ENCODE measurements at places on chromosomes 11 and 22. TPM values are rescaled to one million over a fixed set of nuclear protein-coding genes. Genes with fewer than 3 reads are reported as not detected.

Gene SAAL1
- 37.4 TPM for total RNA-seq

Gene FADS2
- total RNA-seq: 58.4 TPM

Gene RAB3IL1
- total RNA-seq: 0.09 TPM

Gene SAA4
- not detected for total RNA-seq

Gene PGR
- not detected for total RNA-seq

Gene NRGN
- 18.1 TPM for total RNA-seq

GRCh38 chr11:12077535-12078280 lies 32.7 kb upstream of the MICAL2 start:
- DNase-seq: no peak

DNA sequence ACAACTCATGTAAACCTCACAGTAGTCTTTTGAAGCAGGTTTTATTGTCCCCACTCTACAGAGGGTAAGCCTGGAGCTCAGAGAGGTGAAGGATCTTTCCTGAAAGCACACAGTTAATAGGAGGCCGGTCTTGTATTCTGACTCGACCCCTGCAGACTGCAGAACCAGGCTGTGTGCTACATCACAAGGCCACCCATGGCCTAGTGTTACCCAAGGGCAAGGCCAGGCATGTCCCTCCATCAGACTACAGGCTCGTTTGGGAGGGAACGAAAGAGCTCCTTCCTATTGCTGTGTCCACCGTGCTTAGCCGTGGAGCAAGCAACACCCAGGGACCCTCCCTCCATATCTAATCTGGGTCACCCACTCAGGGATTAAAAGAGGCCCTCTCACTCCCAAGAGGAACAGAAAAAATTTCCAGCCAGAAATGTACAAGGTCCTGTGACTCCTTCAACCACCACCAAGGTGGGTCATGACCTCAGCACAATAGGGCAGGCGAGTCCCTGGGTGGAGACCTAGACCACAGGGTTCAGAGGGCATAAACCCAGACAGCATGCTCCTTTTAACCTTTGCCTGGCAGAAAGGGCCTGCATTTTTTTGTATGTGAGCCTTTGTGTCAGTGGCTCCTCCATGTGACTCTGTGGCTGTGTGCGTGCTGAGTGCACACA lies 6.3 kb upstream of the SMIM35 start:
- no peak for DNase-seq

GRCh38 chr11:28756977-28757376 lies 648.8 kb downstream of the METTL15 start:
- no peak for DNase-seq

- no peak for DNase-seq
Measured at GRCh38 chr11:46072172-46072964, 48.9 kb downstream of the PHF21A start.

DNA sequence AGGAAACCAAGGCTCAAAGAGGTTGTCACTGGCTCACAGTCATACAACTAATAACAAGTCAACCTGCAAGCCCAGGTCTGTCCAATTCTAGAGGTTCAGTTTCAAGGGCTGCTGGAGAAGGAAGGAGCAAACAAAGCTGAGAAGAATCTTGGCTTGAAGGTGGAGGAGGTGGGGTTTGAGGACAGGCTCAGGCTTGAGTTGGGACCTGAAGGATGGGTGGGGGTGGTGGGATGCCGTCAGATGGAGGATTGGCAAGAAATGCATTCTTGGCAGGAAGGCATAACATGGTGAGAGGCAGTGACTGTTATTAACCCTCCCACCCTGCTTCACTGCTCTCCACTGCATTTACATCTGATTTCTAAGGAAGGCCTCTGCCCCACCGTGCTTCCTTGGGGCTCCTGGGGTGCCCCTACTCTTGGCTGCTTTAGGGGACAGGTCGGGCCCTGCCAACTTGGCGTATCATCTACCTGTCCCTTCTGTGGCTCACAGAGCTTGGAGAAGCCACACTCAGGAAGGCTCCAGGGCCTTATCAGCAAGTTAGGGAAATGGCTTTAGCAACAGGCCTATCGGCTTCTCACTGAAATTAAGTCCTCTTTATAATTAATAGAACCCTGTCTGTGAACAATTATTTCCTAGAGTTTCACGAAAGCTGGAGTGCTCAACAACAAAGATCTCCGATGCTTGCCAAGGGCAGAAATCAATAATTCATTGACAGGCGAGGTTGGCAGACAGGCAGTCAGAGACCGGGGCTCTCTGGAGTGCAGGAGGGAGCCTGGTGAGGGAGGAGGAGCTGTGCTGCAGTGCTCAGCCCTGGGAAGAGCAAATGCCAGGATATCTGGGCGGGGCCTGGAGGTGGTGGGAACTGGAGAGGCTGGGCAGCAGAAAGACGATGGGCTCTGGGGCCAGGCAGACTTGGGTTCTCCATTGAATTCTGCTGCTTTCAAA lies 84.9 kb upstream of the NARS2 start:
- DNase-seq: no peak

- DNase-seq: peak; percentile 1
Measured at GRCh38 chr11:1200611-1201191, 22.2 kb upstream of the MUC5B start.

DNA sequence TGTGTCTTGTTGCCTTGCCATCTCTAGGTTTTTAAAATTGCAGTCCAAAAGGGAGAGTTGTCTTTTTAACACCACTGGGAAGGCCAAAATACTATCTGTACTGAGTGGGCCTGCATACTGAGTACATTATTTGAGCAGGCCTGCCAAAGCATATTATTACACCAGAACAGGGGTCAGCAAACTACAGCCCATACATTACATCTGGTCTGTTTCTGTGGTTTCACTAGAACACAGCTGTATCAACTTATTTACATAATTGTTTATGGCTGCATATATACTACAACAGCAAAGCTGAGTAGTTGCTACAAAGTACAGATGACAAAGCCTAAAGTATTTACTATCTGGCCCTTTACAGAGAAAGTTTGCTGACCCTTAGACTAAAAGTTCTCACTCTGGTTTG lies 74.0 kb downstream of the USP35 start:
- DNase-seq: no peak

GRCh38 chr11:128618603-128619002 lies 31.2 kb upstream of the ETS1 start:
- no peak for DNase-seq

GRCh38 chr11:133038850-133039249 lies 493.5 kb downstream of the OPCML start:
- DNase-seq: no peak

- no peak for DNase-seq
Measured at GRCh38 chr11:17510507-17511206, 33.6 kb downstream of the USH1C start.

All from activated CD4-positive, alpha-beta T cell treated with anti-CD3 and anti-CD28 coated beads for 36 hours (primary cell).